Activated naive CD8-positive, alpha-beta T cell treated with anti-CD3 and anti-CD28 coated beads, Interleukin-2, amount 10 ng/mL, durations not matched to agents 7 days and 5 days (primary cell): ENCODE measurements at places on chromosomes 5 and 9. TPM values are rescaled to one million over a fixed set of nuclear protein-coding genes. Genes with fewer than 3 reads are reported as not detected.

SLC34A3 gene
- not detected for total RNA-seq

EIF4EBP3 gene
- 12.0 TPM for total RNA-seq

TGFBI gene
- total RNA-seq, result 9.3 TPM

ORM2 gene
- not detected for total RNA-seq

SVEP1 gene
- total RNA-seq, result not detected

PCDHA1 gene
- total RNA-seq, result not detected

GRM6 gene
- not detected for total RNA-seq

OMD gene
- not detected for total RNA-seq

PCDHGA11 gene
- total RNA-seq, result 0.09 TPM

TIMD4 gene
- total RNA-seq, result 3.7 TPM

FBXO10 gene
- 1.6 TPM for total RNA-seq

RAPGEF6 gene
- 51.2 TPM for total RNA-seq

HAVCR2 gene
- 73.8 TPM for total RNA-seq

EGFL7 gene
- 1.1 TPM for total RNA-seq

TRAF1 gene
- total RNA-seq, result 97.1 TPM

RELL2 gene
- total RNA-seq, result 31.6 TPM

GABRA6 gene
- not detected for total RNA-seq

ZNF883 gene
- total RNA-seq, result 1.5 TPM

ARL14EPL gene
- not detected for total RNA-seq

PCDHA11 gene
- not detected for total RNA-seq

RNF38 gene
- total RNA-seq, result 54.5 TPM

SLC38A9 gene
- total RNA-seq, result 25.6 TPM

LCN9 gene
- not detected for total RNA-seq

CKMT2 gene
- total RNA-seq, result not detected

FOXD4L5 gene
- 0.43 TPM for total RNA-seq

ADGRD2 gene
- not detected for total RNA-seq

ZNF367 gene
- 27.3 TPM for total RNA-seq

VLDLR gene
- total RNA-seq, result 7.4 TPM

PRXL2C gene
- 6.2 TPM for total RNA-seq

SLC45A2 gene
- total RNA-seq, result 0.40 TPM

SPATA31E1 gene
- total RNA-seq, result not detected

ANKRD34B gene
- total RNA-seq, result not detected

RANBP3L gene
- not detected for total RNA-seq

CCDC192 gene
- total RNA-seq, result not detected

NKD2 gene
- 0.36 TPM for total RNA-seq

CDC20B gene
- total RNA-seq, result 0.28 TPM

PRKACG gene
- not detected for total RNA-seq
